ENCODE measurements at places on chromosomes 4 and X.

DNA sequence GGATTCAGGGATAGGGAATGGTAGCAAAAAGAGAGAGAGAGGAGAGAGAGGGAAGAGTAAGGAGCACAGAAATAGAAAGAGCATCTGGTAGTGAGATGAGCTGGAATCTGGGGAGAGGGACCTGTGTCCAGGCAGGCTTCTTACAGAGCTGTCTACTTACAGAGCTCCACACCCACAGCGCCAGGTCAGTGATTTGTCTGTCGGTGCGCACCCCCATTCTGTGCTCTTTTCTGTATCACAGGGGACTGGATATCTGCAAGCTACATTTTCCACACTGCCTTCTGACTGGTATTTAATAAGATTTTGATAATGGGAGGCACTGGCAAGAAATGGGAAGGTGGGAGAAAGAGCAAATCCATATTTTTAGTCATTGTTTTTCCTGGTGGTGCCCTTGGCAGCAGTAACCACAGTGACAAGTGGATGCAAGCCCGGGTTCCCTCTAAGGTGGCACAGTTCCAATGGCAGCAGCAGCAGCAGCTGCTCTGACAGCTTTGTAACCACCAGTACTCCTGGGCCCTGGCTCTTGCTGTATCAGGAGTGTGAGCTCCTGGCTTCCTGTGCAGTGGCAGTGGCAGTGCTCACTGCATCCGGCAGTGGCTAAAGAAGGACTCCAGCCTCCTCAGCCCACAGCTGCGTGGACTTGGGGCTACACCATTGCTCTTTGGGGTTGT is 300.5 kb downstream of the TRIML1 start:
- peak; percentile 76 for DNase-seq

GRCh38 chrX:32448945-32449344 is 762.4 kb downstream of the DMD start:
- no peak for DNase-seq

GRCh38 chrX:141176586-141177451 is at the start of gene LDOC1:
TSS of gene LDOC1 (minus strand) at chrX:141177129. CDS start at chrX:141177021, 108 bp downstream.
- DNase-seq, result peak; percentile 77

DNA sequence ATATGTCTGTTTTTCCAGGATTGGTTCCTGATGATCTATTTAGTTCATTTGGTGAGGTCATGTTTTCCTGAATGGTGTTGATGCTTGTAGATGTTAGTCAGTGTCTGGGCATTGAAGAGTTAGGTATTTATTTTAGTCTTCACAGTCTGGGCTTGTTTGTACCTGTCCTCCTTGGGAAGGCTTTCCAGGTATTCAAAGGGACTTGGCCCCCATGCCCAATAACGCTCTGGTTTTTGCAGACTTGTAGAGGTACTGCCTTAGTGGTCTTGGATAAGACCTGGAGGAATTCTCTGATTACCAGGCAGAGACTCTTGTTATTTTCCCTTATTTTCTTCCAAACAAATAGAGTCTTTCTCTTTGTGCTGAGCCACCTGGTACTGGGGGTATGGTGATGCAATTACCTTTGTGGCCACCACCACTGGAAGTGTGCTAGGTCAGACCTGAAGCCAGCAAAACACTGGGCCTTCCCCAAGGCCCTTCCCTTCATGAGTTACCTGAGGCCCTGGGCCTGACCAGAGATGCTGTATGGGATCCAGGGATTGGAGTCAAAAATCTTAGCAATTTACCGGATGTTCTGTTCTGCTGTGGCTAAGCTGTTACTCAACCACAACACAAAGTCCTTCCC is 63.3 kb upstream of the RXFP1 start:
- DNase-seq, result peak; percentile 34

GRCh38 chr4:82642331-82642730 is 80.5 kb upstream of the TMEM150C start:
- DNase-seq, result no peak

DNA sequence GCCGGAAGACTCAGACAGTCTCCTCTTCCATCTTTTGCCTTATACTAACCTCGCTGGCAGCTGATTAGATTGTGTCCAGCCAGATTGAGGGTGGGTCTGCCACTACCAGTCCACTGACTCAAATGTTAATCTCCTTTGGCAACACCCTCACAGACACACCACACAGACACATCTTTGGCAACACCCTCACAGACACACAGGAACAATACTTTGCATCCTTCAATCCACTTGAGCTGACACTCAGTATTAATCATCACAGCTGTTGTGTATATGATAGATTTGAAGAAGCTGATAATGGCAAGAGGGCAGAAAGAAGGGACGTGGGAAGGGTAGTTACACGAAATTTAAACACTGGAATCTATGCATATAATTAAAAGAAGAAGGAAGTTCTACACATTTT is 139.5 kb downstream of the ANKRD50 start:
- DNase-seq, result no peak

- DNase-seq, result no peak
These were observed 63.9 kb downstream of the LCORL start for GRCh38 chr4:17957688-17958087.

DNA sequence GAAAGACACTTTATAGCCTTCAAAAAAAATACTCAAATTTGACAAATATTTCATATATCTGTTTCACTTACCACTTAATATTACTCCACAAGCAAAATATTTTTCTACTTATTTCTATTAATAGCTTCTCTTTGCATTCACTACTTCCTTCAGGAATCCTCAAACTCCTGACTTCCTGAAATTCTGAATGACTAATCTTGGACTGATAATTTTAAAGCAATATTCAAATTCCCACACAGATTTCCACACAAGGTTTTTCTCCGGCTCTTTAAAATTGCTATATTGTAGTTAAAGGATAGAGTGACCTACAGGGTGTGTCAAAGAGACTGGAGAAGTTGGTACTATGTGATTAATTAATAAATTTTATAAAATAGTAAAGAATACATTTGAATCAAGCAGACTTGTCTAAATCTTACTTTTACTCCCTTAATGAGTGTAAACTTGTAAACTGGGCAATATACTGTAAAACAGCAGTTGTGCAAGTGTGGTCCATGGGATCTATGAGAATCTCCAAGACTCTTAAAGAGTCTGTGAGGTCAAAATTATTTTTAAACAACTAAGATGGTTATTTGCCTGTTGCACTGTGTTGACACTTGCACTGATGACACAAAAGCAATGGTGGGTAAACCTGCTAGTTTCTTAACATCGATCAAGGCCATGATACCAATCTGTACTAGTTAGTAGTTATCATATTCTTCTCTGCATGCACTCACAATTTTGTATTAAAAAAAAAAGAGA is 44.5 kb downstream of the ANKRD17 start:
- DNase-seq, result no peak

DNA sequence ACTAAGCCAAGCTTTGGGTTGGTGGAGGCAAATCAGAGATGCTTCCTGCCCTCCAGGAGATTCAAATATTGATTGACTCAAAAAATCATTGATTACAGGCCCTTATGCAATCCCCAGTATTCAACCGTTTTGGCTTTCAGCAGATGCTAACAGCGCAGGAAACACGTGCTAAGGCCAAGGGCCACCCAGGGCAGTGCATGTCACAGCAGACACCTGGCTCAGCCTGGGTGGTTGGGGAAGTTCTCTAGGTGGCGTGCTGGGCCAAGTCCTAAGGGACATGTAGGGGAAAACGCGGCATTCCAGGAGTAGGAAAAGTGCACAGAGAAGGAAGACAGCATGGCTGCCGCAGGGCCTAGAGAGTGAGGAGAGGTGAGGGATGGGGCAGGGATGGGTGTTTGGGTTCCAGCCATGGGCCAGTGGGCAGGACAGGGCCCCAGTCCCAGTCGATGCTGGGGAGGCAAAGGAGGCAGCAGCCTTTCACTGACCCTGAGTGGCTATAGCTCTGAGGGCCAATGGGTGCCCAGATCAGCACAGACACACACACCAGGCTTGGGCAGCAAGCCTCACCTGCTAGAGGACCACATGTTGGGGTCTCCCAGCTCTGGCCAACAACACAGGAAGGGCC is 239.1 kb downstream of the EVC2 start:
- DNase-seq, result no peak

Data from RWPE2 (cell line).